Ovary (tissue), 10 donors: ENCODE measurements at places on chromosomes 7 and 10.

GRCh38 chr10:44902941-44903545 is 8.1 kb upstream of the TMEM72 start:
- DNase-seq: no peak

DNA sequence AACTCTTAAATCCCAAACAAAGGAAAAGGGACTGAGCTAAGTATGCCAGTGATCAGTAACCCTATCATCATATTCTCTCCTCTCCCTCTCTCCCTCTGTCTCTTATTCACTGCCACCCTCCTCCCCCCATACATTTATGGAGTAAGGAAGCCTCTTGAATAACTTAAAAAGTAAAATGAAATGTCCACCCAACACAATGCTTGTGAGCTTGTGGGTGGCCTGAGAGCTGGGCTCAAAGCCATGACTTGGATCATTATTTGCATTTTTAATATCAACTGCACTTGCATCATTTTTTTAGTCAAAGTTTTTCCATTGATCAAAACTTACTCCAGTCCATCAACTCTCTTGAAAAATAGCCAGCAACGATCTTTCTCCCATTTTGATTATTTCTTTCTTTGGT is 46.8 kb downstream of the FAM107B start:
- no peak for DNase-seq

- peak; percentile 68 for DNase-seq
Observed at GRCh38 chr10:132458586-132459300, 61.7 kb downstream of the PWWP2B start.

DNA sequence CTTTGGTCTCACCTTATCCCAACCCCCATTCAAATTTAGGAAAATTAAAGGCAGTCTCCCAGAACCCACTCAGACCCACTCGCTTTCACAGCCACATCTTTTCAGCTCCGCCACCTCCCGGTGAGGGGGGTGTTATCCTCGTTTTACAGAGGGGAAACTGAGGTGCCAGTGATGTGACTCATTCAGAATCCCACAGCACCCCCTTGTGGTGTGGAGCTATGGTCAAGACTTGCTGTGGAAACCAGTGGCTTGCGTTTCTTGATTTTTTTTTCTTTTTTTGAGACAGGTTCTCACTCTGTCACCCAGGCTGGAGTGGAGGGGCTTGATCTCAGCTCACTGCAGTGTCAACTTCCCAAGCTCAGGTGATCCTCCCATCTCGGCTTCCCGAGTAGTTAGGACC is 27.6 kb downstream of the SLC35G1 start:
- DNase-seq: no peak

DNA sequence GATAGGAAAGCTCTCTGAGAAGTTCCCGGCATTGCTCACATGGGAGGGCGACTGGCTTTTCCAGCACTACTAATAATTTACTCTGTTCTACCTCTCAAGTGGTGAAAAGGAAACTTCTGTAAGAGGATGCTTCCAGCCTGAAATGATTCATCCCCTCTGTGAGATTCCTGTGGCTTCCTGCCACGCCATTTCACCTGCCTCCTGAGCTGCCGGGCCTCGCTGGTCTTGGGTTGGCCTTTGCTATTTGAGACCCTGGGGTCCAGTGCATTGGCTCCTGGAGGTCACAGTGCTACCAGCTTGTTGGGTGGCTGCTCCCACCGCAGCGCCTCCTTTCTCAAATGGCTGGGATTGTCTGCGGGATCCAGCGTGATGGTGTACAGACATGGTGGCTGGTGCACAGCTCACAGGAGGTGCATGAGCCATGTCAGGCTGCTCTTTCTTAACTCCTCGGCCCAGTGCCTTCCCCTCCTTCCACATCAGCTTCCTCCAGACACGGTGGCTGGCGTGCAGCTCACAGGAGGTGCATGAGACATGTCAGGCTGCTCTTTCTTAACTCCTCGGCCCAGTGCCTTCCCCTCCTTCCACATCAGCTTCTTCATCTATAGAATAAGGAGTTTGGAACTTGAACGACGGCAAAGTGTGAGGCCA is 42.9 kb upstream of the PCBD1 start:
- no peak for DNase-seq

- DNase-seq: no peak
Observed at GRCh38 chr7:108063520-108063933, 60.6 kb upstream of the LAMB1 start.

- DNase-seq: no peak
Observed at GRCh38 chr10:129646973-129647372, 179.9 kb downstream of the MGMT start.

DNA sequence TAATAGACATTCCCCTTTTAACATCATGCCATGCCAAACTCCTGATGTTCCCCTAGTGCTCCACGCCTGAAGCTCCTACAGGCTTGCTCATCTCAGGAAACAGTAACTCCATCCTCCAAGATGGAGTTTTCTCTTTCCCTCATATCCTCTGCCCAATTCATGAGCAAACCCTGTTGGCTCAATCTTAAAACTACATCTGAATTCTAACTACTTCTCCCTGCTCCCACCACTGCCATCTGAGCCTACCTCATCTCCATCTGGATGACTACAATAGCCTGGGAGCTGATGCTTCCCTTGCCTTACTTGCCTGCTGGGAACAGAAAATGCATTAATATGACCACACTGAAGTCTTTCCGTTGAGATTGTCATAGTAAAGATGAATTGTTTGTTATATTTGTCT is 271.7 kb upstream of the MKLN1 start:
- no peak for DNase-seq

GRCh38 chr7:130141884-130142653 is 63.1 kb downstream of the TMEM209 start:
- DNase-seq: peak; percentile 36
